ENCODE measurements at places on chromosomes 13 and 19. TPM values are rescaled to one million over a fixed set of nuclear protein-coding genes. Genes with fewer than 3 reads are reported as not detected.
A peak's percentile ranks its signal among the peaks of the same experiment; 100 is the strongest.

Gene SLC7A9
- polyA plus RNA-seq: not detected

Gene F2RL3
- not detected for polyA plus RNA-seq

Gene PTGER1
- polyA plus RNA-seq: 0.79 TPM

Gene C19orf67
- polyA plus RNA-seq: not detected

Gene C5AR1
- polyA plus RNA-seq: 0.46 TPM

- H3K36me3 ChIP-seq: no peaks in the 10 kb centered on the region
- no peaks in the 10 kb centered on the region for H3K27me3 ChIP-seq
- no peak overlapping the region for H3K4me3 ChIP-seq
These were observed 20.2 kb downstream of the EPSTI1 start for GRCh38 chr13:42971691-42972347.

DNA sequence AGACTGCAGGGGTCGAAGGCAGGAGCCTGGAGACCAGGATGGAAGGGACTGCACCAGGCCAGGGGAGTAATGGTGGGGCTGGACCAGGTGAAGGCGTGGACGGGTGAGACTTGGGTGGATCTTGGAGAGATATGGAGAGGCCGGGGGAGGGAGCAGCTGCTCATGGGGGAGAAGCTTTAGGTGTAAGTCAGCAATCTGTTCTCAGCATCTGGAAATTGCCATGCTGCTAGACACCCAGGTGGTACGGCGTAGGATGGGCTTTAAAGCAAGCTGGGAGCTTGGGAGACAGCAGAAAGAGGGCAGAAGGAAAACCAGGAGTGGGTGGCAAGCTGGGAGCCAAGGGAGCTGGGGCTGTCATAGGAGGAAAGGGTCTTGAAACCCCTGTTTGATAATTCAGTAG lies 3.0 kb downstream of the CERS4 start:
- no peaks in the 10 kb centered on the region for H3K4me1 ChIP-seq
- no peaks in the 10 kb centered on the region for H3K36me3 ChIP-seq
- no peak overlapping the region for H3K27ac ChIP-seq
- no peak overlapping the region for H3K4me3 ChIP-seq

- no peaks in the 10 kb centered on the region for H3K36me3 ChIP-seq
- DNase-seq: no peak
- no peaks in the 10 kb centered on the region for H3K27me3 ChIP-seq
- no peak overlapping the region for H3K27ac ChIP-seq
These were observed 712.0 kb upstream of the GPC6 start for GRCh38 chr13:92514420-92515125.

DNA sequence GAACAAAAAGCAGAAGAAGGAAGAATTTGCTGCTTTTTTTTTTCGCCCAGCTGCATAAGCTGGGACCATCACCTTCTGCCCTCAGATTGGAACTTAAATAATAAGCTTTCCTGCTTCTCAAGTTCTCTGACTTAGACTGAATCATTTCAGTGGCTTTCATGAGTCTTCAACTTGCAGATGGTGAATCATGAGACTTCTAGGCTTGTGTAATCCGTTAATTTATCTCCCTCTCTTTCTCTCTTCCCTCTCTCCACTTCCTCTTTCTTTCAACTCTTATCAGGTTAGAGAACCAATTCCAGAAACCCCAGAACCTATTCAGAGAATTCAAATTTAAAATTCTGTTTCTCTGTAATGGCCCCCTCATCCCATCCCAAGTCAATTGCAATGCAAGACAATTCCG lies 1153.7 kb downstream of the PCDH9 start:
- DNase-seq: no peak
- H3K36me3 ChIP-seq: no peaks in the 10 kb centered on the region
- no peaks in the 10 kb centered on the region for H3K4me1 ChIP-seq
- no peaks in the 10 kb centered on the region for H3K27me3 ChIP-seq

DNA sequence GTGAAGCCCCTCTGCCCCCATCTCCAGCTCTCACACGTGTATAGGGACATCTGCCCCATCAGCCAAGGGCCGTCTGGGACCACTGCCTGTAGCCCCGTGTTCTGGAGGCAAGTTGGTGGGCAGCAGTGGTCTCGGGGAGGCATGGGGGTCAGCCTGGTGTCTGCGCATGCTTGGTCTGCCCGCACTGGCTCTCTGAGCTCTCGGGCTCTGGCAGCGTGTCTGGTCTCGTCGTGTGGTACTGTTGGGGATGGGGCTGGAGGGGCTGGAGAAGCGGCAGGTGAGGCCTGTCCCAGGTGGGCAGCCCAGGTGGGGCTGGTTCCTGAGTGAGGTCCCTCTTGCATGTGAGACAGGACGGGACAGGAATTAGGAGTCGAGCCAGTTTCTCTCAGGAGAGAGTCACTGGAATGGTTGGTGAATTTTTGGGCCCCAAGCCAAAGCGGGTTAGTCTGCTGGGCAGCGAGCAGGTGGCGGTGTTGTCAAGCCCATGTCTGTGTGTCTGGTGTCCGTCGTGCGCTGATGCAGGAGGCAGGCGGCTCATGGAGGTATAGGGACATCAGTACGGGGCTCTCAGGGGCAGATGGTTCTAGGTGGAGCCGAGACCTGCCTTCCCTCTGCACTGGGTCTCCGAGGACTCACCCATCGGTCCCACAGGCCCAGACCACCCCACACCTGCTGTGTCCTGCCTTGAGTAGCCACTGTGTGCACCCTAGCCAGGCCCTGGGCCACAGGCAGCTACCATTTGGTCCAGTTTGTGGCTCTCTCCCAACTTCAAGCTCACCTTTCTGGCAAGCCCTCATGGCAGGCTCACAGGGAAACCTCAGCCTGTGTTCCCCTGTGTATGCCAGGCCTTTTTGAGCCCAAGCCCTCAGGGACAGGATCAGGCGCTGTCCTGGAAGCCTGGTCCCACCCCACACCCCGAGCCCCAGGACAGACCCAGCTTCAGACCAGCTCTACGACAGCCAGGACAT lies 18.2 kb downstream of the COMP start:
- H3K27me3 ChIP-seq: no peaks in the 10 kb centered on the region
- no peak for DNase-seq
- no peak overlapping the region for H3K27ac ChIP-seq

DNA sequence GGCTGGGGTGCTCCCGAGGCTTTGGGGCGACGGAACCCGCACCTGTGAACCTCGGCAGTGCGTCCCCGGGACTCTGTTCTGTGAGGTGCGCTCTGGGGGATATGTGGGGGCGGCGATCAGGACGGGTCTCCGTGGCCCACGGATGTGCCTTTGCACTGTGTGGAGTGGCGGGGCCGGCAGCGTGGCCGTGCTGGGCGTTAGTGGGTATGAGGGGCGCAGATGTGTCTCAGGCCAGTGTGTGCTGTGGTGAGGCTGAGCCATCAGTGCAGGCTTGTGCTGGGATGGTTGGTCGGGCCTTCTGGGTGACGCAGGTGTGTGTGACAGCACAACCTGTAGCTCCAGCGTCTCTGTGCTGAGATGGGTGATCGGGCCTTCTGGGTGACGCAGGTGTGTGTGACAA lies 16.9 kb downstream of the ZNF331 start:
- peak overlapping the region; percentile 76 for H3K4me3 ChIP-seq
- no peaks in the 10 kb centered on the region for H3K27me3 ChIP-seq
- peak; percentile 18 for DNase-seq
- H3K4me1 ChIP-seq: peaks cover 28% of the 10 kb centered on the region
- H3K27ac ChIP-seq: peak overlapping the region; percentile 82

GRCh38 chr19:45160870-45161737 lies at the start of gene NKPD1:
NKPD1 (minus strand) TSS chr19:45160982; CDS start chr19:45160150, 832 bp downstream.
- peak; percentile 43 for DNase-seq
- peaks cover 4% of the 10 kb centered on the region for H3K4me1 ChIP-seq
- H3K36me3 ChIP-seq: no peaks in the 10 kb centered on the region

DNA sequence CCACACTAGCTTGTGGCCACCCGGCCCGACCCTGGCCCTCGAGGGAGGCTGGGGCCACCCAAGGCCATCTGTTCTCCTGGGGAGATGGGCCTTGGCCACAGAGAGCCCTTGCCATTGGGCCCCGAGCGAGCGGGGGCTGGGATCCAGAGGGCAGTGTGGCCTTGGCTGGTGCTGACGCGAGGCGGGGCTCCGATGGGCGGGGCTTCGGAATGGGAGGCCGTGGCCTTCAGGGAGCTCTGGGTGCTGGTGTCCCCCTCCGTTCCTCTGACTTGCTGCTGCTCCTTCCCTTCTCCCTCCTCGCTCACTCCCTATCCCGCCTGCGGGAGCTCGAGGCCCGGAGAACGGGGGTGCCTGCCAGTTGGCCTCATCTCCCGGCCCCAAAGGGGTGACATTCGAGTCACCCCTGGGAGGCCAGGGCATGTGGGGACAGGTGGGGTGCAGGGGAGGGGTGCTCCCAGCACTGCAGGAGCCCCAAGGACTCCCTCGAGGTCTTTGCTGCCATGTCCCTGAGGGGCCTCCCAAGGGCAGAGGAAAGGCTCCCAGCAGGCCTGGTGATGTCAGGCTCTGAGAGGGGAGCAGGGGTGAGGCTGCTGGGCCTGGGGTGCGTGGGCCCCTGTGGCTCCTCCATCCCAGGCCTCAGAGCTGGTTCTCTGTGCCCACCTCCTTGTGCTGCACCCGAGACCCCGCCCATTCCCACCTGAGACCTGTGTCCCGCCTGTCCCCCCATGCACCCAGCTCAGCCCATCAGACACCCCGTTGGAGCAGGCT lies 4.2 kb downstream of the NCLN start:
- peaks cover 10% of the 10 kb centered on the region for H3K4me1 ChIP-seq
- DNase-seq: no peak
- no peak overlapping the region for H3K27ac ChIP-seq
- H3K27me3 ChIP-seq: no peaks in the 10 kb centered on the region

- H3K36me3 ChIP-seq: no peaks in the 10 kb centered on the region
- DNase-seq: peak; percentile 90
- H3K27ac ChIP-seq: peak overlapping the region; percentile 45
- no peak overlapping the region for H3K4me3 ChIP-seq
These were observed 68.1 kb upstream of the HTR2A start for GRCh38 chr13:46964789-46965527.

DNA sequence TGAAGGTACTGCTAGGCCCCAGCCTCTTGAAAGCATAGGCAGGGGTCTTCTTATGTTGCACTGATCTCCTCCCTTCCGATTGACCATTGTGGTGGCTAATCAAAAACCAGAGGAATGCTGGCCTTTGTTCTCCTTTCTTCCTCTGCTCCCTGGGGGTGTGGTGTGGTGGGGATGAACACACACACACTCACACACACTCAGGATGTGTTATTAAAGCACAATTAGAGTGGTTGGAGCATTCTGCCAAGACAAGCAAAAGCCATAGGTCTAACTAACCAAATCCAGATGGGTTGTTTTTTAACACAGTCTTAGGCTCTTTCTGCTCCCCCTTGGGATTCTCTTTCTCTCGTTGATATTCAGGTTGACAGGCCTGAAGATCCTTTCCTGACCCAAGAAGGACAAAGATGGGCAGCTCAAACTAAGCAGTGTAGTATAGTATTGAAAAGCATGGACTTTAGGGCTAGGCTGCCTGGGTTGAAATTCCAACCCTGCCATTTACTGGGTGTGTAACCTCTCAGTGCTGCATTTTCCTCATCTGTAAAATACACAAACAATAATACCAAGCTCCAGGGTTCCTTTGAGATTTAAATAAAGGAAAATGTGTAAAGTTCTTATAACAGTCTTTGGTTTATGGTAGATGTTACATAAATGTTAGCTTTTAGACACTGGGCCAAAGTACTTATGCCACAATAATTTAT lies 25.5 kb upstream of the DGKH start:
- no peak overlapping the region for H3K4me3 ChIP-seq
- no peaks in the 10 kb centered on the region for H3K27me3 ChIP-seq
- H3K4me1 ChIP-seq: peaks cover 15% of the 10 kb centered on the region
- no peak for DNase-seq
- H3K27ac ChIP-seq: no peak overlapping the region

GRCh38 chr19:31073485-31074198 lies 275.6 kb downstream of the TSHZ3 start:
- H3K27me3 ChIP-seq: peaks cover 2% of the 10 kb centered on the region
- no peak overlapping the region for H3K27ac ChIP-seq
- no peak overlapping the region for H3K4me3 ChIP-seq
- no peaks in the 10 kb centered on the region for H3K4me1 ChIP-seq
- H3K36me3 ChIP-seq: no peaks in the 10 kb centered on the region

GRCh38 chr13:60018536-60018935 lies 145.2 kb downstream of the DIAPH3 start:
- H3K4me1 ChIP-seq: no peaks in the 10 kb centered on the region
- no peak overlapping the region for H3K27ac ChIP-seq
- no peak overlapping the region for H3K4me3 ChIP-seq
- H3K36me3 ChIP-seq: no peaks in the 10 kb centered on the region

DNA sequence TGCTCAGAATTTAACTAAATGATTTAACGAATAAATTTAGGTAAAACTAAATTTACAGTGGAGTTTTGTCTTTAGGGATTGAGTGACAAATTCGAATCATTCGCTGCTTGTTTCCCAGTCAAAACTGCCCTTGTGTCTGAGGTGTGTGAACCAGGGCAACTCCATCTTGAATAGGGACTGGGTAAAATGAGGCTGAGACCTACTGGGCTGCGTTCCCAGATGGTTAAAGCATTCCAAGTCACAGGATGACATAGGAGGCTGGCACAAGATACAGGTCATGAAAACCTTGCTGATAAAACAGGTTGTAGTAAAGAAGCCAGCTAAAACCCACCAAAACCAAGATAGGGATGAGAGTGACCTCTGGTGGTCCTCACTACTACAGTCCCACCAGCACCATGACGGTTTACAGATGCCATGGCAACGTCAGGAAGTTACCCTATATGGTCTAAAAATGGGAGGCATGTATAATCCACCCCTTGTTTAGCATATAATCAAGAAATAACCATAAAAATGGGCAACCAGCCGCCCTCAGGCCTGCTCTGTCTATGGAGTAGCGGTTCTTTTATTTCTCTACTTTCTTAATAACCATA lies 10.2 kb upstream of the ANKRD10 start:
- H3K27me3 ChIP-seq: peaks cover 12% of the 10 kb centered on the region
- no peak overlapping the region for H3K27ac ChIP-seq
- H3K4me1 ChIP-seq: no peaks in the 10 kb centered on the region

GRCh38 chr13:63249411-63250187 lies 1834.0 kb upstream of the PCDH20 start:
- no peak overlapping the region for H3K27ac ChIP-seq
- H3K4me1 ChIP-seq: no peaks in the 10 kb centered on the region
- H3K36me3 ChIP-seq: no peaks in the 10 kb centered on the region
- no peaks in the 10 kb centered on the region for H3K27me3 ChIP-seq

All from GM23248 (cell line).